CD4-positive, alpha-beta T cell treated with Interleukin-6 at 100 ng/mL for 8 hours (primary cell): ENCODE measurements at places on chromosomes 5 and 9.

DNA sequence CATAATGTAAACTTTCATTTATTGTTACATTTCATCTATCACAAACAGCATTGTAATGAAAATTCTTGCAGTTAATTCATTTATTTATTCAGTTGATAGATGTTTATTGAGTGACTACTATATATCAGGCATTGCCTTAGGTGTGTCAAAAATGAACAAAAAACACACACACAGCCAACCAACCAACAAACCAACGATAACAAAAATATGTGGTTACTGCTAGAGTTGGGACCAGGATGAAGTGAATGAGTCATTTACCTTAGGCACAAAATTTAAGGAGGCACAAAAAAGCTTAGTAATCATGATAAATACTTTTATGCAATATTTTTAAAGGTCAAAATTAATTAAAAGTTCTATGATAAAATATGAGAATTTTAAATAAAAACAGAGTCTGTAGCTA, 223.4 kb downstream of the CSNK1G3 start:
- DNase-seq, result no peak

DNA sequence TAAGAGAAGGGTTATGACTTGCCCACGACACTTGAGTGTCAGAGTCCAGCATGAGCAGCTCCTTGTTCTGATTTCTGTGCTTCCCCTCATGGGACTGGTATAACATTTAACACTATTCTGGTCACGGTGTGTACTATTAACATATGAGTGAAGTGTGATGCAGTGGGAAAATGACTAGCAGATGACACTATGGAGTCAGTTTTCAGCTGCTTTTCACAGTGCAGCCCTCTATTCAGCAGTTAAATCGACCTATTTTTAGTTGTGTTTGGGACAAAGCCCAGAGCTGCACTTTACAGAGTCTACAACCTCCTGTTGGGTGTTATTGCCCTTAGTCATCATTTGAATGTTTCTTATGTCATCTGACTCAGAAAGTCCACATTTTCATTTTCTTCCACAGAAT, 59.1 kb downstream of the CHSY3 start:
- no peak for DNase-seq

DNA sequence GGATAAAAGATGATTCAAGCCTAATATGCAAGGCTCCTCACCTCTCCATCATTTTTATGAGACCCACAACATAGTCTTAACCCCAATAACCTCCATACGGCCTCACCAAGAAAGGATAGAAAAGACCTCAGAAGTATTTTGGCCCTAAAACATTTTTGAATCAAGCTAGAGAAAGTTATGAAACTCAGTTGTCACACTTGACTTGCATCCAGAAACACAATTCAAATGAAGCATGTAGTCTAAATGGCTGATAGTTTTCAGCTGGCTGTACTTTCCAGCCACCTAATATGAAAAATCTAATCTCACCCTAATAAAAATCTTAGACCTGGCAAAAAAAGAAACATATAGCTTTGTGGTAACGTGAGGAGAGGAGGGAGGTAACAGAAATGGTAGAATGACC, 116.1 kb downstream of the ARL15 start:
- no peak for DNase-seq

GRCh38 chr9:83313781-83314180, 224.4 kb downstream of the FRMD3 start:
- no peak for DNase-seq

DNA sequence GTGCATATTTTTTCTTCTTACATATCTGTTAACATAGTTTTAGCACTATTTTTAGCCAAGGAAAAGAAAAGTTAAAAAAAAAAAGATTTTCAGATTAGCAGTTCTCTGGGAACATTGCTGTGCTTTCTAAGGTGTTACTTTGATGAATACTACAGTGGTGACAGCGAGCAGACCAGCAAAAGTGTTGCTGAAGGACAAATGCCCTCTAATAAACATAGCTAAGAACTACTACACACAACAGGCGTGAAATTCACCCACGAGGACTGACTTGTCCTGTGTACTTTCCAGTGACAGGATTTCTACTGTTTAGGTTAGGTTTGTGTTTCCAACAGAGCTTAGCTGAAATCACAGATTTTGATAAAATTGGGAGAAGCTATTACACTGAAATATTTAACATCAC, 153.8 kb downstream of the HCN1 start:
- no peak for DNase-seq

GRCh38 chr5:174843263-174844250, 119.2 kb downstream of the MSX2 start:
- DNase-seq, result no peak

GRCh38 chr5:171521219-171521633, 101.8 kb downstream of the FGF18 start:
- no peak for DNase-seq

- no peak for DNase-seq
Measured at GRCh38 chr5:145951071-145951470, 14.7 kb downstream of the SH3RF2 start.

- DNase-seq, result no peak
Measured at GRCh38 chr5:83441747-83442146, 29.8 kb upstream of the VCAN start.

- DNase-seq, result no peak
Measured at GRCh38 chr5:15575666-15576065, 75.7 kb downstream of the FBXL7 start.

DNA sequence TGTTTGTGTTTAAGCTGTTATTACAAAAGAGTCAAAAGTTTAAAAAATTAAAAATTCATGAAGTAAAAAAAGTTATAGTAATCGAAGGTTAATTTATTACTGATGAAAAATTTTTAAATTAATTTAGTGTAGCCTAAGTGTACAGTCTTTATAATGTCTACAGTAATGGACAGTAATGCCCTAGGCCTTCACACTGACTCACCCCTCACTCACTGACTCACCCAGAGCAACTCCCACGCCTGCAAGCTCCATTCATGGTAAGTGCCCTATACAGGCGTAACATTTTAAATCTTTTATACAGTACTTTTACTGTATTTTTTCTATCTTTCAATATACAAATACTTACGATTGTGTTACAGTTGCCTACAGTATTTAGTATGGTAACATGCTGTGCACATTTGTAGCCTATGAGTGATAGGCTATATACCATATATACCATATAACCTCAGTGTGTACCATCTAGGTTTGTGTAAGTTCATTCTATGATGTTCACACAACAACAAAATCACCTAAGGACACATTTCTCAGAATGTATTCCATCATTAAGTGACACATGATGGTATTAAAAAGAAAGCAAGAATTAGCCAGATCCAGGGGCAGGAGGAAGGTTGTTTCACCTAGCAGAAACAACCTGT, 40.1 kb downstream of the DCAF10 start:
- no peak for DNase-seq

GRCh38 chr5:21237461-21237860, 1249.5 kb upstream of the CDH18 start:
- no peak for DNase-seq

DNA sequence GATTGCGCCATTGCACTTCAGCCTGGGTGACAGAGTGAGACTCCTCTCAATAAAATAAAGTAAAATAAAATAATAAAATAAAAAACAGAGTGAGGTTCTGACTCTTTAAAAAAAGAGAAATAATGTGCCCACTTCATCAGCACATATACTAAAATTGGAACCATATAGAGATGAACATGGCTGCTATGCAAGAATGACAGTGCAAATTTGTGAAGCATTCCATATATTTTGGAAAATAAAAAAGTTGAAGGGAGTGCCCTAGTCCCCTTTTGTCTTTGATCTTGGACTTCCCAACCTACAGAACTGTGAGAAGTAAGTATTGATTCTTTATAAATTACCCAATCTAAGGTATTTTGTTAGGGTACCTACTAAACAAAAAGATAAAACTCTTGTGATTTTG, 23.1 kb downstream of the BASP1 start:
- no peak for DNase-seq

DNA sequence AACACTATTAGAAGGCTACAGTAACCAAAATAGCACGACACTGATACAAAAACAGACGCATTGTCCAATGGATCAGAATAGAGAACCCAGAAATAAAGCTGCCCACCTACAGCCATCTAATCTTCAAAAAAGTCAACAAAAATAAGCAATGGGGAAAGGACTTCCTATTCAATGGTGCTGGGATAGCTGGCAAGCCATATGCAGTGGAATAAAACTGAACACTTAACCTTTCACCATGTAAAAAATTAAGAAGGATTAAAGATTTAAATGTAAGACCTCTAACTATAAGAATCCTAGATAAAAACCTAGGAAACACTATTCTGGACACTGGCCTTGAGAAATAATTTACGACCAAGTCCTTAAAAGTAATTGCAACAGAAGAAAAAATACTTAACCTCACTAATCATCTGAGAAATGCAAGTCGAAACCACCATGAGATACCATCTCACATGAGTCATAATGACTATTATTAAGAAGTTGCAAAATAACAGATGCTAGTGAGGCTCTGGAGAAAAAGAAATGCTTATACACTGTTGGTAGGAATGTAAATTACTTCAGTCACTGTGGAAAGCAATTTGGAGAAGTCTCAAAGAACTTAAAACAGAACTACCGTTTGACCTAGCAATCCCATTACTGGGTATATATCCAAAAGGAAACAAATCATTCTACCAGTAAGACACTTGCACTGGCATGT, 203.3 kb upstream of the CDH9 start:
- no peak for DNase-seq

GRCh38 chr9:114448706-114449105, 56.6 kb downstream of the WHRN start:
- DNase-seq, result no peak

GRCh38 chr5:305050-305449, 16.5 kb upstream of the AHRR start:
- no peak for DNase-seq

GRCh38 chr5:135242021-135242865, 156.8 kb downstream of the MACROH2A1 start:
- no peak for DNase-seq

DNA sequence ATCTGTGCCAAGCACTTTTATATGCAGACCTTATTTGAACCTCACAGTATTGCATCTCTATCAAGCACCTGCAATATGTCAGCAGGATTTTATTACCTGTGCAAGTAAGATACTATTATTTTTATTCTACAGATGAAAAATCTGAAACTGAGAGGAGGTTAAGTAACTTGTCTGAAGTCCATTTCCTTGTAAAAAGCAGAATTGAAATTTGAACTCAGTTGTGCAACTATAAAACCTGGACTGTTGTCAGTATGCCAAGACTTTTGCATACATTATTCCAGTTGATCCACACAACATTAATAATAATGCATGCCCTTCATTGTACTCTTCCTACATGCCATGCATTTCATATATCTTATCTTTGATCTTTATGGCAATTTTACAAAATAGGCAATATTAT, 82.2 kb upstream of the BRINP1 start:
- DNase-seq, result no peak

GRCh38 chr9:72149231-72149975, at the start of gene GDA:
GDA (plus strand) TSS chr9:72149440; CDS start chr9:72149560, 120 bp downstream.
- no peak for DNase-seq
